ENCODE measurements at places on chromosomes 3 and 15. TPM values are rescaled to one million over a fixed set of nuclear protein-coding genes. Genes with fewer than 3 reads are reported as not detected.

FAM43A gene
- total RNA-seq = 14.7 TPM

ATP13A3 gene
- total RNA-seq = 311 TPM

DNA sequence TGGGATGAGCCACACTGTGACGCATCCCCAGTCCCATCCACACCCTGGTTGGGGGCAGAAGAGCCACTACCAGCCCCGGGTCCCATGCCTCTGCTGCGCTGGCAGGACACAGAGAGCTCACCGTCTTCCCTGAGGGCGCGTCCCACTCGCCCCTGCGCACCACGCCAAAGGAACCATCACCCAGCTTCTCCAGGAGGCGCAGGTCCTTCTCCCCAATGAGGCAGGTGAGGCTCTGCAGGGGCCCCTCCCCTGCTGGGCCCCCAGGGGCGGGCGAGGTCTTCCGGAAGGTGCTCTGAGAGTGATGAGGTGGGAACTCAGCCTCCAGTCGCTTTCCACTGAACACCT, 23.7 kb downstream of the TNK2 start:
- H3K36me3 ChIP-seq = peaks cover 26% of the 10 kb centered on the region
- peak; percentile 62 for DNase-seq
- H3K4me1 ChIP-seq = peaks cover 18% of the 10 kb centered on the region
- H3K27me3 ChIP-seq = no peaks in the 10 kb centered on the region

DNA sequence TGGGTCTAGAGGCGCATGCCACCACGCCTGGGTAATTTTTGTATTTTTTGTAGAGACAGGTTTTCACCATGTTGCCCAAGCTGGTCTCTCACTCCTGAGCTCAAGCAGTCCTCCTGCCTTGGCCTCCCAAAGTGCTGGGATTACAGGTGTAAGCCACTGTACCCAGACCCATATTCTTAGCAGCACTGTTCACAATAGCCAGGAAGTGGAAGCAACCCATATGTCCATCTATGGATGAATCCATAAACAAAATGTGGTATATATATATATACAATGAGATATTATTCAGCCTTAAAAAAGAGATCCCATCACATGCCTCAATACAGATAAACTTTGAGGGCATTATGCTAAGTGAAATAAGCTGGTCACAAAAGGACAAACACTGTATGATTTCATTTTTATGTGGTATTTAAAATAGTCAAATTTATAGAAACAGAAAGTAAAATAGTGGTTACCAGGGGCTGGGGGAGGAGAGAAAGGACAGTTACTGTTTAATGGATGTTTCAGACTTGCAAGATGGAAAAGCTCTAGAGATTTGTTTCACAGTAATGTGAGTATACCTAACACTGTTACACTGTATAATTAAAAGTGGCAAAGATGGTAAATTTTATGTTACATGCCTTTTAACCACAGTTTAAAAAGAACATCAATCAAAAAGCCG, 35.7 kb upstream of the GRAMD1C start:
- H3K4me1 ChIP-seq = no peaks in the 10 kb centered on the region
- no peak overlapping the region for H3K4me3 ChIP-seq
- DNase-seq = no peak
- H3K36me3 ChIP-seq = peaks cover 44% of the 10 kb centered on the region

- no peaks in the 10 kb centered on the region for H3K36me3 ChIP-seq
- no peaks in the 10 kb centered on the region for H3K27me3 ChIP-seq
- H3K4me1 ChIP-seq = peaks cover 2% of the 10 kb centered on the region
- H3K4me3 ChIP-seq = no peak overlapping the region
Measured at GRCh38 chr3:162171970-162172369, 675.4 kb downstream of the OTOL1 start.

GRCh38 chr15:96058103-96058851, 272.2 kb upstream of the NR2F2 start:
- no peak overlapping the region for H3K27ac ChIP-seq
- H3K36me3 ChIP-seq = no peaks in the 10 kb centered on the region
- no peaks in the 10 kb centered on the region for H3K27me3 ChIP-seq
- DNase-seq = no peak
- no peak overlapping the region for H3K4me3 ChIP-seq
